ENCODE measurements at places on chromosomes 4 and X.
A peak's percentile ranks its signal among the peaks of the same experiment; 100 is the strongest.

DNA sequence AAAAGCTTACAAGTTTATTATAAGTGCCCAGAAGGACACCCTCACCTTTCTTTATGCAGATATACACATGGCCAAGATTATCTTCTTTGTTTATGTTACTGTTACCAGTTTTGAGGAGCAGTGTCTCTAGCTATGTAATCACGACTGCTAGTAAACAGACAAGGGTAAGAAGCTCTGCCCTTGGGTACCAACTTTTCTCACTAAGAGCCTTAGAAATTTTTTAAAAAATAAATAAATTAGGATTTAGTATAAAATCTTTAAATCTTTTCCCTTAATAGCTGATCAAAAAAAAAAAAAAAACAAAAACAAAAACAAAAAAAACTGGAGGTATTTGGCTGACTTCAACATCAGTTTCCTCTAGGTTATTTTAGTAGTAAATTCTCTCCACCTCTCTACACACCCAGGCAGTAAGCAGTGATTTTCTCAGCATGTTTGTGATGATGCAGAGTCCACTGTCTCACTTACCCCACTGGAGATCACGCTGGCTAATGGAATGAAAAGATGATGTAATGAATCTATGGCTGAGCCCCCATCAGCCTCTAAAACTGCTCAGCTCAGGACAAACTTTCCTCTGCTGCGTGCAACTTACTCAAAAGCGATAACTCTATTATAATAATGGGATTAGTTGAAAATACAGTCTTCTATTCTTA, 125.9 kb downstream of the FRYL start:
- DNase-seq = no peak

GRCh38 chrX:37350034-37350365, 836 bp downstream of the PRRG1 start:
- DNase-seq = no peak

DNA sequence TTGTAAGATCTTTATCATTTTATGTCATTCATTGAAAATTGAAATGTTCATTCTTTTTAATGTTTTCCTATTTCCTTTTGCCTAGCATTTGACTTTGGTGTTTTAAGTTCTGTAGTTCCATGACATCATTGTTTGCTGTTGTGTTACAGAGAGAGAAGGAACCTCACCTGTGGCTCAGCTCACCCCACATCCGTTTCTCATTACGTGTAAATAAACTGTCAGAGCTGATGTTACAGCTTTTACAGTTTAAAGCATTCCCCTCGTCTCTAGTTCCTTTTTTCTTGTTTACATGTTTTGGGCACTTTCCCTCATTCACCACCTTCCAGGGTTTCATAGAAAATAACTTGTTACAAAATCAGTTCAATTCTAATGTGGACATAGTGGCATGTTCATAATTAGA, 137.2 kb downstream of the FNIP2 start:
- no peak for DNase-seq

- no peak for DNase-seq
Observed at GRCh38 chr4:137678796-137679195, 146.5 kb upstream of the PCDH18 start.

GRCh38 chrX:124238268-124238667, 94.2 kb upstream of the TEX13D start:
- DNase-seq = no peak

GRCh38 chr4:48439988-48440387, 43.2 kb upstream of the SLC10A4 start:
- DNase-seq = no peak

GRCh38 chrX:482192-482701, 95.5 kb upstream of the PPP2R3B start:
- DNase-seq = no peak

DNA sequence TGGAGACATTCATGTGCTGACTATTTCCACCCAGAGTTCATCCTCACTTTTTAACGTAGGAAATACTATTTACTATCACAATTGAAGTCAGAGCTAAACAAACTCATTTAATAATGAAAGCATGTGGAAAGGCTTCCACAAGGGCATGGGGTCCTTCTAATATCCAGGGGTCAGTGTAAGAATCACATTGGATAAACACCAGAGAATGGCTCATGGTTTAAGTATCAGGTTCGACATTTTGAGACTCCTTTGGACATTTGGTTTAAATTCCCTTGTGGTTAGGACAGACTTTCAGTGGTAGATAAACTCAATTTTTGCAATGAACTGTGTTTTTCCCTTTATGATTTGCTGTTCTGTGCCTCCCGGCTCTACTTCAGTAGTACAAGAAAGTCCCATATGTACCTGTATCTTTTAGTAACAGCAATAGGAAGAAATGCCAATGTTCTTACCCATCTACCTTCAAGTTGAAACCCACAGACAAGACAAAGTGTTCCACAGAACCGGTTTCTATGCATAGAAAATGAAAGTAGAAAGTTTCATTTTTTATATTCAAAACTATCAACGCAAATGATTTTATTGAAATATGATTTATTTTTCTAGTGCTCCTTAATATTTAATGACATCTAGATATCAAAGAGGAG, 589.0 kb upstream of the FAM241A start:
- no peak for DNase-seq

DNA sequence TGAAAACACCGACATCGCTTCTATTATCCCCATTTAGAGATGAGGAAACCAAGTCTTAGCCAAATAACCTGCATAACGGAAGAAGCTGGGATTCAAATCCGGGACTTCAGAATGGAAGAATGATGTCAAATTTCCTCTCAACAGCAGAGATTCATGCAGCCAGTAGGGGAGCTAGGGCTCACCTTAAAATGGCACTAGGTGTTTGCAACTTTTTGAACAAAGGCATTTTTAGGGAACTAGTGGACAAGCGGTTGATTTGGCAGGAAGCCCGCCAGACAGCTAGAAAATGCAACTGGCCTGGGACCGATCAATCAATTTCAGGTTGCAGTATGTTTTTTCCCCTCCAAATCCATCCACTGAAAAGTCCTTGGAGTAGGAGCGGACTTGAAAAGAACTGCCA, 224.2 kb downstream of the PTTG2 start:
- no peak for DNase-seq

GRCh38 chr4:38819569-38819968, 15.0 kb upstream of the TLR1 start:
- no peak for DNase-seq

DNA sequence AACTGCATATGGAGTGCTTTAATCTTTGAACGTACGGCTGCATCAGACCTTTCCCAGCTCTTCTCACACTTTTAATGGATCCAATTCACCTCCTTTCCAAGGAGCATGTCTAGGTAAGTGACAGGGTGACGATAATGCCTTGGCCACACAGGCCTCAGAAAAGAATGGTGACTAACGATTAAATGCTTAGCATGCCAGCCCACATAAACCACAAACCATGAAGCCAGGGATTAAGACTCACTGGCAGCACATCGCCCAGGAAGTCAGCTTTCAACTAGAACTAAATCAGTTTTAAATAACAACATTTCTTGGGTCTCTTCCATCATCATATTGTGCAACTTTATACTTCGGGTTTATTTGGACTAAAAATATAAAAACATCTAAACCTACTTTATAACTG, 28.7 kb downstream of the INPP4B start:
- no peak for DNase-seq

DNA sequence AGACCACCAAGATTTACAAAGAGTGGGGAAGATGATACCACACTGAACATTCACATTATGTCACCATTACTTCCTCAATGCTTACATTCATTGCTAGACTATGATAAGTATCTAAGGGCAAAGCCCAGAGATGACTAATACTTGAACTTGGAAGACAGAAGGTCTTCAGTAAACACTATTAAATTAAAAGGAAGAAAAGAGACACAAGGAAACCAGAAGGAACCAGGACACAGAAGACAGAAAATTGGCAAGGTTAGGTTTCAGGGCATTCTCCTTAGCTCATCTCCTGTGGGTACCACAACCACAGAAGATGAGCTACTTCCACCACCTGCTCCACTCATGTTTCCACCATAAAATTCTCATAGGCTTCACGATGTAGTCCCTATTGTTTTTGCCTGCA, 64.9 kb downstream of the NLGN4X start:
- no peak for DNase-seq

DNA sequence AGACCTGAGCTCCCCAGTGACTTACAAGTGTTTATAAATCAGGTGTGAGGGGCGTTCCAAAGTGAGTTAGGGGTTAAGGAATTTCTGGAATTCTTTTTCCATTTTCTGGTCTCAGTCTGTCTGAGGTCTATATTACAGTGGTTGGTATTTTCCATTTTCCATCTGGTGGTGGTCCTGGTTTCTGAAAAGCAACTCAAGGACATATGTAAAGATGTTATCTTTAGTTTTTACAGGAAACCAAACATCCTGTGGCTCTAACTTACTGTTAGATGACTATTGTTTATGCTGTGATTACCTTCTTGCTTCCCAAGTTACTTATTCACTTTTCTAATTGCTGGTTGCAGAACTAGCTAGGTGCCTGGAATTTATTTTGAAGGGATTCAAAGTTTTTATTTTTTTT, 53.5 kb upstream of the IL21 start:
- no peak for DNase-seq

DNA sequence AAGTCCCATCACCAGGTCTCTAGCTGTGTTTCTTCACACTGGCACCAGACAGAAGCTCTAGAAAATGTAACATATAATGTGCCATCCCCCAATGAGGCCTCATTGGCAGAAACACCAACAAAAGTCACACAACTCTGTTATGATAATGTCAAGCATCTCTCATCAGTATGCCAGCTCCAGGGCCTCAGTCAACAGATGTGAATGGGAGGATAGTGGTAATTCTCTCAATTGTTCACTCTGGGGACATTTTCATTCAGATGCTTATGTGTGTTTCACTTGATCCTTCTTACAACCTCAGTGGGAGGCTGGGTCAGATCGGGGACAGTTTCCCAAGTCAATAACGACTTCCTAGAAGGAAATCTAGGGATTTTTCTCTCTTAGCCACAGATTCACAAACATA, 57.5 kb upstream of the SCOC start:
- DNase-seq = no peak

DNA sequence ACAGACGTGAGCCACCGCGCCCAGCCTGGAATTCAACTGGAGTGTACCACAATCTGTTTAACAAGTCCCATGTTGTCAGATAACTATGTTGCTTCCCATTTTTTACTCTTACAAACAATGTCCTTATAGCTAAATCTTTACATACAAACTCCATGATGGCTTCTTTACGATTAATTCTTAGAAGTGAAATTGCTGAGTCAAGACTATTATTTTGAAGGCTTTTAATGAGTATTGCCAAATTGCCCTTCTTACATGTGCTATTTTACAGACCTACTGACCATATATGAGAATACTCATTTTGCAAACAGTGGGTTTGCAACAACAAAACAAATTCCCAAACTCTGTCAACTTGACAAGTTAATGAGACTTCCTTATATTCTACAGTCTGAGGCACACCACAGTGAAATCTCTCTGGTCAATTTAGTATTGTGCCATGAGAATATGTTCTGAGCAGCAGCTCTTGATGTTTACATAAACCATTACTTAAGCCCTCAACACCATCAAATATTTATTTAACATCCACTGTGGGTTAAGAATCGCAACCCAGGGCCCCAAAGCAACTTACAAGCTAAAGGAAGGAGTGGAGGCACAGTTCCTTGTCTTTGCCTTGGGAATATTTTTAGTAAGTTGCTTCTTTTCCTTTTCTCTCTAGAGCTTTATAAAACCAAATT, 128.5 kb downstream of the SPRY1 start:
- DNase-seq = no peak

- DNase-seq = no peak
Observed at GRCh38 chrX:125673758-125674157, 354.1 kb downstream of the TEX13C start.

- no peak for DNase-seq
Observed at GRCh38 chr4:158778156-158778711, 9.4 kb downstream of the FNIP2 start.

DNA sequence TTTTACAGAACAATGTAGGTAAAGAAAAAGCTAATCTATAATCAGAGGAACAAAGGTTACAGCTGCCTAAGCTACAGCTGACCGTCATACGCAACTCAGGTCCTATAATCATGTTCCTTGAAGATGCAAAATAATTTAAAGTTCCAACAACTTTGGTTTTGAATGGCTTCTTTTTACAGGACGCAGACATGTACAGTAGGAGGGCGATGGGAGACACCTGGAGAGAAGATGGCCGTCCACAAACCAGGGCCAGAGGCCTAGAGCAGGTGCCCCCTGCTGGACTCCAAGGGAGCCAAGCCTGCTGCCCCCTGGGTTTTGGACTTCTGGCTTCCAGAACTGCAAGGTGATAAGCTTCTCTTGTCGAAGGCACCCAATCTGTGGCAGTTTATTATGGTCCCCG, 10.6 kb downstream of the HGFAC start:
- no peak for DNase-seq

DNA sequence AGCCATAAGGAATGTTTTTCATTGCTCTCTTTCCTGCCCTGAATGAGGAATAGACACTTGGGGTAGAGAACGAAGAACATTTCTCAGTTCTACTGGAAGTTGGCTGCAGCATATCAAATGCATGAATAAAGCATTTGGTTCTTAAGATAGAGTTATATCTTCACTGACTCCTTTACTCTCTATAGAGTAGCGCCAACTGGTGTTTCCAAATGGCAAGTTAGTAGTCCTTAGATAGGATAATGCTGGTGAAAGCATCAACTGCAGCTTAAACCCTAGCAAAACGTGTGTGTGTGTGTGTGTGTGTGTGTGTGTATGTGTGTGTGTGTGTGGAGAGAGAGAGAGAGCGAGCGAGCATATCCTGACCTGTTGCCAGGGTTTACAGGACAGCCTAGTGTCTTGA, 62.2 kb upstream of the FRMPD4 start:
- DNase-seq = no peak

DNA sequence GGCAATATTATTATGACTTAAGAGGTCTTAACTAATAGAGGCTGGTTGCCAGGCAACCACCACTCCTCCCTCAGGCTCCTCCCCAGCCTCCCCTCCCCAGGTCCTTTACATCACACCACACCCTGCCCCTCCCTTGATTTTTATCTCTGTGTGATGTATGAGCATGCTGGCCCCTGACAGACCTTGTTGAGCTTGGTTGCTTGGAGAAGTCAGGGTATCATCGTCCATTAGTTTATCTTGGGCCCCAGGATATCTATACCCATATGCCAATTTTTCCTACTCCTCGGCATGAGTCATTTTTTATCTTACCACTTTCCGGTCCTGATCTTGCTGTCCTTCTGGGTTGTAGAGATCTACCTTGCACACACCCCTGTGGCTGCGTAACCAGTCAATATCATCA, 2.5 kb downstream of the AKAP4 start:
- DNase-seq = no peak

GRCh38 chrX:87664381-87664780, 146.8 kb downstream of the KLHL4 start:
- DNase-seq = no peak

GRCh38 chr4:122787940-122788339, 38.7 kb upstream of the FGF2 start:
- DNase-seq = no peak

- no peak for DNase-seq
Observed at GRCh38 chr4:94416335-94416734, 35.4 kb upstream of the PDLIM5 start.

GRCh38 chr4:67051000-67051789, 494.1 kb downstream of the CENPC start:
- no peak for DNase-seq

GRCh38 chr4:162115333-162115732, 48.5 kb downstream of the FSTL5 start:
- no peak for DNase-seq

GRCh38 chr4:98657531-98658286, 702 bp downstream of the TSPAN5 start:
- peak; percentile 36 for DNase-seq

Measured in left renal pelvis (tissue), 4 donors.